ENCODE measurements at places on chromosomes 7 and 10.

- DNase-seq = peak; percentile 83
Measured at GRCh38 chr7:155206318-155207020, 91.2 kb upstream of the INSIG1 start.

DNA sequence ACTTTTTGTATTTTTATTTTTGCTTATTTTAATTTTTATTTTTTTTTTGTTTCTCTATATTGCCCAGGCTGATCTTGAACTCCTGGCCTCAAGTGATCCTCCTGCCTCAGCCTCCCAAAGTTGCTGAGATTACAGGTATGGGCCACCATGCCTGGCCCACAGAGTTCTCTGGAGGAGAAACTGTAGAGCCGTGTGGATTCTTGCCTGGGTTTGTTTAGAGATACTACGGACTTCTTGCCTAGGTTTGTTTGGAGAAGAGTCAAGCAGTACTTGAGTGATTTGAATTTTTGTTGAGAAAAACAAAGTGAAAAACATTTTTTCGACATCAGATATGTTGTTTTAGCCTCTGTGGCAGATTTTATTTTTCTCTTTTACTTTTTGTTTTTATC lies 99.0 kb downstream of the CAMK1D start:
- no peak for DNase-seq

DNA sequence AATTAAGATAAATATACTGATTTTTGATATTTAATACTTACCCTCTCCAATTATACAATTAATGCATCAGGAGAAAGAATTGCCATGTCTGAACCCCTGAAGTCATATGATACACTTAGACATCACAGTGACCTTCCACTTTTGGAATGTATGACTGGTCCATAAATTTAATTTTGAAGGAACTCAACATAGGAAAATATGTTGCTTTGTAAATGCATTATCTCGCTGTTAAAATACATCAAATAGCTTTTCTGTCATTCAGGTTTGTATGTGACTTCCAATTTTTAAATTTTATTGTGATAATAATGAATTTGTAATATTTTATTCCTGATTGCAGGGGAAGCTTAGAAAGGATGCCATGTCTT lies 631.9 kb upstream of the ANKRD30A start:
- no peak for DNase-seq

DNA sequence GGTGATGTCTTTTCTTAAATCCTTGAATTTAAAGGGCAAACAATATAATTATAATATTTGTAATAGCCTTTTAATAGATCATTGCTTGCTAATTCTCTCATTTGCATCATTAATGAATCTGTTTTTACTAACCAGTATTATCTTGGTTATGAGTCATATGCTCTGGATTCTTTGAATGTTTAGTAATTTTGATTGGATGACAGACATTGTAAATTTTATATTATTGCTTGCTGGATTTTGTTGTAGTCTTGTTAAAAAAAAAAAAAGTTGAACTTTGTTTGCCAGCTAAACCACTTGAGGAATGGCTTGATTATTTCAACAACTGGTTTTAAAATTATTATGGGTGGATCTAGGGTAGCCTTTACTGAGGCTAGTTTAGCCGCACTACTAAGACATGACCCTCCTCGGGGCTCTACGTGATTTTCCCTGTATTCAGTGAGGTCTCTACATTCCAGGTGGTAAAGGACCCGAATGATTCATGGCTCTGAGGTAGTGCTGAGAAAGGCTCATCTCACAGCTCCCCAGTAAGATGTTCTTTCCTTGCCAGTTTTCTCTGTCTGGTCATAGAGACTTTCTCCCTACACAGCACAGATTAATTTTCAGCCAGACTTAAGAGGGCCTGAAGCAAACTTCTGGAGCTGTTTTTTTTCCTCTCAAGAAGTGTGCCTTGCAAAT lies 8.5 kb downstream of the C10orf90 start:
- no peak for DNase-seq

- DNase-seq = no peak
Measured at GRCh38 chr7:120981888-120982615, 6.5 kb upstream of the CPED1 start.

DNA sequence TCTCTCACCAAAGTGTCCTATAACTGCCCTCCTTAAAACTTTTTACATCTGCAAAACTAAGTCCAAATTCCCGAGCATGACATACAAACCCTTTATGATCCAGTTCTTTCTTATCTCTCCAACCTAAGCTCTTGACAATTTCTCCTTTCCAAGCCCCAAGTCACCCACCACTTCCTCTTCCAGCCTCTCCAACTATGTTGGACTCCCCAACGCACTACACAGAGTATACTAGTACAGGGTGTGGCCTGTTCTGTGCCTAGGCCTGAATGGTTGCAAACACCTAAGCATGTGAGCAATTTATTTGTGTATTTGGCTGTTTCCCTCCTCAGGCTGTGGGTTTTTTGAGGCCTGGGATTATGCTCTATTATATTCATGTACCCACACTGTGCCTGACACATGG lies 101.2 kb upstream of the APBB1IP start:
- DNase-seq = no peak

GRCh38 chr7:90966346-90966745 lies 297.9 kb upstream of the FZD1 start:
- DNase-seq = no peak

GRCh38 chr7:45324683-45325237 lies 167.2 kb downstream of the RAMP3 start:
- DNase-seq = no peak

DNA sequence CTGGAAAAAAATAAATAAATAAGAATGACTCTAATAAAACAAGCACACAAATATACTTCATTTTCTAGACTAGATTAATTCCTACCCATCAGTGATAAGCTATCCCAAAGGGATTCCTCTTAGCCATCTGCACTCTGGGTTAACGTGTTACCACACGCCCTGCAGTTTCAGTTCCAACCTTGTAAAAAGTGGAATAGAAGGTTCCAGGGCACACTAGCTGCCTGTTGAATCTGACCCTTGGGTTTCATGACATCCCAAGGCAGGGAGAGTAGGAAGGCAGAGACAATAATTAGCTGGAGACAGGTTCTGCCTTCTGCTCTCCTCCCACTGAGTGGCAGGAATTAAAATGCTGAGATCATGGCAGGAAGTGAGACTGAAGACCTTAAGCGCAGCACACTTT lies 33.5 kb downstream of the SLC37A3 start:
- no peak for DNase-seq

- DNase-seq = no peak
Measured at GRCh38 chr7:26101361-26102151, 50.4 kb upstream of the NFE2L3 start.

DNA sequence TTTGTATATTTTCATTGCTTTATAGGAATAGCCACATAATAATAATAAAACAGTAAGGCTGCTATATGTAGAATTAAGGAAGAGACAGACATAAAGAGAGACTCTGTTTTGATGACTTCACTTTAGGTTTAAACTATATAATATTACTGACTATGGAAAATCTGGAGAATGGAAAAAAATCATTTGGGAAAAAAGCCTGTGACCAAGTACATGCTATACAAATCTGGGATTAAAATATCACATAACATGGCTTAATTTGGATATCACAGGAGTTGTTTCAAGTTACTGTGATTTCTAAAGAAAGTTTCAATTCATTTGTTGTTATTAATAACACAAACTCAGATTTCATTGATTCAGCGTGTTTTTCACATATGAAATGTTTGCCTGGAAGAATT lies 7.7 kb downstream of the PLCE1 start:
- DNase-seq = no peak

GRCh38 chr10:21556527-21556926 lies 22.5 kb downstream of the MLLT10 start:
- DNase-seq = no peak

Measured in activated naive CD4-positive, alpha-beta T cell treated with Interleukin-2 at 50 U/mL for 16 hours (primary cell).